ENCODE measurements at places on chromosomes 5 and 9.

- DNase-seq = no peak
Observed at GRCh38 chr9:1332156-1332555, 282.0 kb downstream of the DMRT2 start.

DNA sequence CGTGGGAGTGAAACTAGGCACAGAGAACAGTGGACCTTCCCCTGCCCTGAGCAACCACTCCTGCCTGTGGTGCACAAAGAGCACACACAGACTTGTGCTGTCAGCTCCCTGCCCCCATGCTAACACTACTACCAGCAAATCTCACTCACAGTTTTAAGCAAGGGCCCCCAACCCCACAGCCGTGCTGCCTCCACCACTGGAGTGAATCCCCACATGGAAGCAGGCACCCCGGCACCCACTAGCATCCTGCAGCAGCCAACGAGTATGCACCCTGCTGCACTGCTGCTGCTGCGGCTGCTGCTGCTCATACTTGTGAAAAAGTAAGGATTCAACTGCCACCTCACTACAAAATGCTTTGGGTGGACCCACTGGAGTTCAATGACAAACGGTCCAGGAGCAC is 435.5 kb downstream of the SLCO4C1 start:
- DNase-seq = no peak

GRCh38 chr5:125584140-125584520 is 837.7 kb upstream of the ZNF608 start:
- DNase-seq = no peak

- DNase-seq = no peak
Observed at GRCh38 chr9:8391132-8391531, 591.6 kb upstream of the DMAC1 start.

GRCh38 chr5:119131530-119132304 is 60.8 kb downstream of the DMXL1 start:
- no peak for DNase-seq

GRCh38 chr9:79709743-79710674 is 138.2 kb downstream of the TLE4 start:
- DNase-seq = no peak

GRCh38 chr9:124258607-124259157 is 933 bp downstream of the NEK6 start:
- DNase-seq = no peak

- DNase-seq = no peak
Observed at GRCh38 chr5:72487177-72487576, 20.0 kb downstream of the ZNF366 start.

GRCh38 chr9:72575666-72576065 is 54.3 kb downstream of the TMC1 start:
- no peak for DNase-seq

DNA sequence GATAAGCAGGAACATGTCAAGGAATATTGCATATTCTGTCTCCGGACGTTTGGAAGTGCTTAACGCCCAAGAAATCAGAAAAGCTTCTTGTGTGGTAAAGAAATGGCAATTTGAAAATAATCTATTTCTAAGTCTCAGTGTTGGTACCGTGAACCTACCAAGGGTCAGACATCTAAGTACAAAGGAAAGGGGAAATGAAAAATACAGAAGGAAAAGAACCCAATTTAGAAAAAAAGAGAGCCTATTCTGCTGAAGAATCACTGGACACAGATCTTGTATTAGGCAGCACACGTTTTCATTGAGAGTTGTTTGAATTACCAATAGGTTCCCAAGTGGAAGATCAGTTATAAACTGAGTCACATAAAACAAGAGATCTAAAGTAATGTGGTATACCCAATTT is 46.9 kb upstream of the CEP78 start:
- no peak for DNase-seq

DNA sequence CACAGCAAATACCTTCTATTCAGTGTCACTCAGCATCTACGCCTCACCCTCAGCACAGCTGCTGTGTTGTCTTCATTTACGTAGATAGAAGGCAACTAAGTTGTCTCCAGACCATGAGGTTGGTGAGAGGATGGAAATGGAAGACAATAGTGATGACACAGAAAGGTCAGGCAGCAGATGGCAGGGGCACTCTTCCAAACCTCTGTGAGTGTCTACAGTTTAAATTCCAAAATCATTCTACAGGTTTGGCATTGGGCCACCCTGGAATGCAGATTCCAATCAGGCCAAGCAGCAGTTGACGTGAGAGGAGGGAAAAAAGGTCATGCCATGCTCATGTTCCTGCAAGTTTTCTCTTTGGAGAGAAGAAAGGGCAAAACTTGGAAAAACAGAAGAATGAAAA is 68.7 kb upstream of the ADAMTSL1 start:
- peak; percentile 29 for DNase-seq
